T-helper 17 cell (primary cell): ENCODE measurements at places on chromosomes 16 and 17.
A peak's percentile ranks its signal among the peaks of the same experiment; 100 is the strongest.

- DNase-seq = no peak
These were observed 6.5 kb upstream of the COL1A1 start for GRCh38 chr17:50207792-50208567.

- no peak for DNase-seq
These were observed 45.2 kb upstream of the PVALEF start for GRCh38 chr17:81120149-81120484.

- DNase-seq = no peak
These were observed 242.0 kb upstream of the RBFOX1 start for GRCh38 chr16:7090628-7091115.

GRCh38 chr17:57405491-57406072 lies 149.3 kb downstream of the MSI2 start:
- no peak for DNase-seq

GRCh38 chr16:81758376-81758775 lies 20.7 kb upstream of the PLCG2 start:
- DNase-seq = no peak

GRCh38 chr16:75252946-75253911 lies 1.8 kb upstream of the BCAR1 start:
- DNase-seq = no peak

DNA sequence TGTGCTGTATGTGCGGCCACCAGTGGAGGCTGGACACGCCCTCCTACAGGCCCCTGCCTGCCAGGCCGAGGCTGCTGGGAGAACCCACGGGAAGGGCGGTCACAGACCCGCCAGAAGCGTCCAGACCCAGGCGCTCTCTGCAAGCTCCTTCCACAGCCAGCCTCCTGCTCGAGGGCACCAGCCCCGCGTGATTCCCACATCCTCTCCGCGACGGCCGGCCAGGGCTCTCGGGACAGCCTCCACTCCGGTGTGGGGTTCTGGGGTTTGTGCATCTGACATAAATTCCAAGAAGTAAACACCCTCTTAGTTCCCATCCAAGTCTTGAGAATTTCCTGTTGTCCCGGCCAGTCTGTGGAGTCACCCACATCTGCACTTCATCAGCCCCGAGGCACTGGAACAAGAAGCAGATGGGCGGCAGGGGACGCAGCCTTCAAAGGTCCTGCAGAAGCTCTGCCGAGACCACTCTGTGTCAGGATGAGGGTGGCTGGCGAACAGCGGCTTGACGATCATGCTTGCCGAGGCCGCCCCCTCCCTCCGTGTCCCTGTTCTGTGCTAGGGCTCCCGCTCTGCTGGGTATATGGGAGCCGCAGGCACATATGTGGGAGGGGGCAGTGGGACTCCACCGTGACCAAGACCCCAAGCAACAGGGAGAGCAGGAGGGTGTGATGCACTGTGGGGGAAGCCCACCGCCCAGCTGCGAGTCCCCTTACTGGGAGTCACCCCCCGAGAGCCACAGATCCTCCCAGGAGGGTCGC lies 2.4 kb upstream of the TMEM204 start:
- DNase-seq = no peak

GRCh38 chr17:33469911-33470310 lies 176.8 kb upstream of the ASIC2 start:
- DNase-seq = no peak

- DNase-seq = peak; percentile 100
These were observed at the start of the genes C17orf67 and DGKE for GRCh38 chr17:56833809-56834379. Gene C17orf67 (minus strand): TSS chr17:56833920. CDS start chr17:56815810, 18,110 bp downstream. Gene DGKE (plus strand): TSS chr17:56834151. CDS start chr17:56834796, 645 bp downstream.

GRCh38 chr16:28876019-28876659 lies 2.1 kb upstream of the ATP2A1 start:
- DNase-seq = no peak

DNA sequence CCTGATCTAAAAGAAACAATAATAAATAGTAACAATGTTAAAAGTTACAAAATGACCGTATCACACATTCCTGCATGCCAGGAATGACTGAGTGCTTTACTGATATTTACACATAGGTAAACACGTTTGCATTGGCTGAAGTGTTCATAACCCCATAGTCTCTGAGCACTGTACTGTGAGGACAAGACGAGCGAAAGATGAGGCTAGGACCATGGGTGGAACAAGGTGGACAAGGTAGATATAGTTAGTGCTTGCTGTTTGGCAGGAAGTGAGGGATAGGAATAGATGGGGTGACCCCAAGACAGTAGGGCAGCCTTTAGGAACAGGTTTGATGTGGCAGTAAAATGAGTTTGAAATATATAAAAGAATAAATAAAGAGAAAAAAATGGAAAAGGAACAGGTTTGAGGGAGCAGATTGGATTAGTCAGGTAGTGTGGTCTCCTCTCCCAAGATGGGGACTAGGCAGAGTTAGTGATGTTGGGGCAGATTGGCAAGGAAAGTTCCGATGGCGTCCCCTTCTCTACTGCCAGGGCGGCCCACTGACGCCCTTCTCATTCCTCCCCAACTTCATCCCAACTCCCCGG lies 452 bp upstream of the E2F4 start:
- DNase-seq = no peak

- no peak for DNase-seq
These were observed at the start of gene IRX6 for GRCh38 chr16:55323637-55324271. Gene IRX6 (plus strand): TSS chr16:55324203. CDS start chr16:55325092, 889 bp downstream.

DNA sequence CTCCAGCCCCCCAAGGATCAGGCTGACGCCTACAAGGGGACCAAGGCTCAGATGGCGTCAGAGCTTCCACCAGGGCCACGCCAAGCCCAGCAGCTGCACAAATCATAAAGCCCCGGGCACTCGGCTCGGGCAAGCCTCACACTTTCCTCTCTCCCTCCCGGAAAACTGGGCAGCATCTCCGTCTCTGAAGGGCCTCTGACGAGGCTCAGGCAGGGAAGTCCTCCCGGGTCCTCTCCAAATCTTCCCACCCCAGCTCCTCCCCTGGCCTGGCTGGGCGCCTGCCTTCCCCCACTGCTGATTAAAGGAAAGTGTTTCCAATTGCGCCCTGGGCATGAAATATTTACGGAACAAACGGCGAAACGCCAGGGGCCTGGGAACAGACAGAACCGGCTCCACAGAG lies 38.5 kb downstream of the PIEZO1 start:
- no peak for DNase-seq

GRCh38 chr17:48997827-48998586 lies 822 bp downstream of the IGF2BP1 start:
- no peak for DNase-seq

DNA sequence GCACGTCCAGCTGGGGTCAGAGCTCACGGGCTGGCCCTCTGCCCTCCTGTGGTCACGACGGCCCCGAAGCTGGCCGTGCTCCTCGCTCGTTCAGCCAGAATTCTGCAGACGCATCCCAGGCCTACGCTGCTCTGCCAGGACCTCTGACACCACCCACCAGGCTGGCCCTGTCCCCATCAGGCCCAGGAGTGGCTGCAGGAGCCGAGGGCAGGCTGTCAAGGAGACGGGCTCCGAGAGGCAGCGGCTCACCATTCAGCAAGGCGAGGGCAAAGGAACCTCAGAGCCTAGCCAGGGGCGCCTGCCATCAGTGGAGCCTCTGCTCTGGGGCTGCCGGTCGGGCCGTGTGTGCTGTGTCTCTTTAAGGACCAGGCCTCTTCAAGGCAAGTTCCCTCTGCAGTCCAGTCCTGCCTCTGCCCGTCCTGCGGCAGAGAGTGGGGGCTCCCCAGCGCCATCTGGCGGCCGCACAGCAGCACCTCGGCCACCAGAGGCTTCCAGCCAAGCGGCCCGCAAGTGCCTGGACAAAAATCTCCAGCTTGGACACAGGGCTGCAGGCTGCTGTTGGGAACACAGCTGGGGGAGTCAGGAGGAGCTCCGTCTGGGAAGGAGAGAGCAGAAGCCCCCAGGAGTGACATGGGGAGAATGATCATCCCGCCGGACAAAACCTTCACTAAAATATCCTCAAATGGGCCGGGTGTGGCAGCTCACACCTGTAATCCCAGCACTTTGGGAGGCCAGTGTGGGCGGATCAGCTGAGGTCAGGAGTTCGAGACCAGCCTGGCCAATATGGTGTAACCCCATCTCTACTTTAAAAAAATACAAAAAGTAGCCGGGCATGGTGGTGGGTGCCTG lies 7.4 kb upstream of the ABR start:
- peak; percentile 73 for DNase-seq

GRCh38 chr16:56549744-56550385 lies 15.0 kb upstream of the MT4 start:
- no peak for DNase-seq

- DNase-seq = no peak
These were observed 27.7 kb downstream of the CLUH start for GRCh38 chr17:2683912-2684311.

- DNase-seq = no peak
These were observed 23.3 kb upstream of the HOXB13 start for GRCh38 chr17:48751733-48752398.

GRCh38 chr16:79061181-79061580 lies 539.4 kb downstream of the MAF start:
- no peak for DNase-seq

DNA sequence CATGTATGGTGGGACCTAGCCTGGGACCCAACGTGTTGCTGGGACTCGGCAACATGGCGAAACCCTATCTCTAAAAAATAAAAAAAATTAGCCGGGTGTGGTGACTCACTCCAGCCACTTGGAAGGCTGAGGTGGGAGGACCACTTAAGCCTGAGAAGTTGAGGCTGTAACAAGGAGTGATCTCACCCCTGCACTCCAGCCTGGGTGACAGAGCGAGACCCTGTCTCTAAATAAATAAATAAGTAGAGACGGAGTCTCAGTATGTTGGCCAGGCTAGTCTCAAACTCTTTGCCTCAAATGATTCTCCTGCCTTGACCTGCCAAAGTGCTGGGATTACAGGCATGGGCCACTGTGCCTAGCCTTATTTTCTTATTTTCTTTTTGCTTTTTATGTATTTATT lies 10.1 kb upstream of the CNP start:
- no peak for DNase-seq

- no peak for DNase-seq
These were observed 234.1 kb upstream of the MON1B start for GRCh38 chr16:76956841-76957240.

DNA sequence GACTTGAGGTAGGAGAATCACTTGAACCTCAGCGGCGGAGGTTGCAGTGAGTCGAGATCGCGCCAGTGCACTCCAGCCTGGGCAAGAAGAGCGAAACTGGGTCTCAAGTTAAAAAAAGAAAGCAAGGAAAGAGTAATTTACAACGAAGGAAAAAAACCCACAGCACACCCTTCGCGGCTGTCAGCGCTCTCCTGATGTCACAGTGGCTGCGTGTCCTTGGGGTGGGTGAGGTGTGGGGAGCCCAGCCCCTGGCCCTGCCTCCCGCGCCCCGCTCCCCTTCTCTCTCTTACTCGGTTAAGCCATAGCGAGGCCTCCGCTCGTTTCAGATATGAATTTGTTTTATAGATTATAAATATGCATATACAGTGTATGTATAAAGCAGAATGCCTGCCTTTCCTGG lies 740 bp upstream of the JPT2 start:
- DNase-seq = no peak

GRCh38 chr17:50865868-50866260 lies 290 bp downstream of the TOB1 start:
- no peak for DNase-seq

GRCh38 chr16:10242916-10243315 lies 60.7 kb upstream of the GRIN2A start:
- no peak for DNase-seq

- DNase-seq = no peak
These were observed 546 bp downstream of the SNN start for GRCh38 chr16:11668623-11669379.

DNA sequence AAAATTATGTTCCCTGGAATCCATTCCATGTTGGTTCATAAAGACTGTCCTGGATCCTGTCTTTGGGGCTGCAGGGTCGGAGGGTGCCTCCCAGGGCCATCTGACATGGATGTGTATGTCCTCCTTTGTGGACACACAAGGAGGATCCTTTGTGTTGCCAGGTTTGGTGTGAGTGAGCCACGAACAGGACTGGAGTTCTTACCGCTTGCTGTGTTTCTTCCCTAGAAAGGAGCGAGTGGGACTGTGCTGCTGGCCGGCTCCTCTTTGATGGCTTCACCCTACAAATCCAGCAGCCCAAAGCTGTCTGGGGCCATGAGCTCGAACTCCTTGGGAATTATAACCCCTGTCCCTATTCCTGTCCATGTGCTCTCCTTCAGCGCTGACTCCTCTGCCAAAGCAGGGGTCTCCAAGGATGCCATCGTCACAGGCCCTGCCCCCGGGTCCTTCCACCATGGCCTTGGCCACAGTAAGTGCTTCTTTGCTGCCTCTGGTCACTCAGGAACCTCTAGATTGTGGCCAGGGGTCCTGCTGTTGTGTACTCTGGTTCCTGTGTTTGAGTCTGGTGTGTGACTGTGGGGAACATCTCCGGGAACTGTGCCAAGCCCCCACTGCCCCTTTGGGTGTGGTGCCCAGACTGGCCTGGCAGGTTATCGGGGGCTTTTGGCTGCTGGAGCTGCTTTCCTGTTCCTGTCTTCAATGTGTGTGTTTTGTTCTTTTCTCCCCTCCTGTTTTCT lies 29.5 kb downstream of the UBN1 start:
- no peak for DNase-seq

- no peak for DNase-seq
These were observed 177.2 kb downstream of the TMEM132E start for GRCh38 chr17:34756637-34757021.

DNA sequence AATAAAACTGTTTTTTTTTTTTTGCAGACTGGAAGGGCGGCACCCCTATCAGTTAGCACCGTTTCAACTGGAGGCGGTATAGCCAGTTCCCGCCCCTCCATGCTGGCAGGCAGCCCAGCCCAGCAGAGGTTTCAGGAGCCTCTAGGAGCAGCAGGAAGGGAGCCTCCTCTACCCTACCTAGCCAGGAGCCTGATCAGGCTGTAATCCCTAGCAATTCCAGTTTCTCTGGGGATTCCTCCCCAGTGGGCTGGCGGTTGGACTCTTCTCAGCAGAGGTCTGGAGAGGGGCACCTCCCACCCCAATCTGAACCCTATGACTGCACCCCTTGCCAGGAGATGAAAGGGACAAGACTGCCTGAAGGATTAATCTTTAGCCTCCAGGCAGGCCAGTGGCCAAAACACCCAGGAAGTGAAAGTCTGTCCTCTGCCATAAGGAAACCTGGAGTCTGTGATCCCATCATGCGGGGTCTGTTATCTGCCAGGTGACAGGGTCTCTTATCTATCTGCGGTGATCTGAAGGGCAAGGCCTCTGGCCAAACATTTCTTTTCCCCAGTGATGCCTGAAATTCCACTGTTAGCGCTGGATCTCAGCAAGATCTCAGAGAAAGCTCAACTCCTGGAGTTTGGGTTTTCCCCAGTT lies 4.9 kb upstream of the CDH1 start:
- no peak for DNase-seq
